ENCODE measurements at places on chromosomes 1 and 21. TPM values are rescaled to one million over a fixed set of nuclear protein-coding genes. Genes with fewer than 3 reads are reported as not detected.

DNA sequence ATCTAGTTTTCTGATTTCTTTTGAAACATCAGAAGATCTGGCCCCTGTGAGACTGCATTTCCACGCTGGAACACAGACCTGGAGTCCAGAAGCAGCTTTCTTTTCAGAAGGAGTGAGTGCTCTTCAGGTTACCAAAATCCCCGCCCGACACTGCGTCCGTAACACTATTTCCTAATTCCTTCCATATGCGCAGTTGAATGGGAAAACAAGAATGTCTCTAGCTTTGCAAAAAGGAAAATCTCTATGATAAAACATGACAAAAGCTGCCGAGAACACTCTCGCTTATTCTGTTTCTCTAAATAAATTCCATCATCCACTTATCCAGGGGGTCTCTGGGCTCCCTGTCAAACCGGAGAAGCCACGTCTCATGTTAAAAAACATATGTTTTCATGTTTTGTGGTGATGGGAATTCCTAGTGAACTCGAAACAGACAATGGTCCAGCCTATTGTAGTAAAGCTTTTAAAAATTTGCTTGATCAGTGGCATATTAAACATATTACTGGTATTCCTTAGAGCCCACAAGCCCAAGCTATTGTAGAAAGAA, 67.7 kb downstream of the PLD5 start:
- no peak for DNase-seq

DNA sequence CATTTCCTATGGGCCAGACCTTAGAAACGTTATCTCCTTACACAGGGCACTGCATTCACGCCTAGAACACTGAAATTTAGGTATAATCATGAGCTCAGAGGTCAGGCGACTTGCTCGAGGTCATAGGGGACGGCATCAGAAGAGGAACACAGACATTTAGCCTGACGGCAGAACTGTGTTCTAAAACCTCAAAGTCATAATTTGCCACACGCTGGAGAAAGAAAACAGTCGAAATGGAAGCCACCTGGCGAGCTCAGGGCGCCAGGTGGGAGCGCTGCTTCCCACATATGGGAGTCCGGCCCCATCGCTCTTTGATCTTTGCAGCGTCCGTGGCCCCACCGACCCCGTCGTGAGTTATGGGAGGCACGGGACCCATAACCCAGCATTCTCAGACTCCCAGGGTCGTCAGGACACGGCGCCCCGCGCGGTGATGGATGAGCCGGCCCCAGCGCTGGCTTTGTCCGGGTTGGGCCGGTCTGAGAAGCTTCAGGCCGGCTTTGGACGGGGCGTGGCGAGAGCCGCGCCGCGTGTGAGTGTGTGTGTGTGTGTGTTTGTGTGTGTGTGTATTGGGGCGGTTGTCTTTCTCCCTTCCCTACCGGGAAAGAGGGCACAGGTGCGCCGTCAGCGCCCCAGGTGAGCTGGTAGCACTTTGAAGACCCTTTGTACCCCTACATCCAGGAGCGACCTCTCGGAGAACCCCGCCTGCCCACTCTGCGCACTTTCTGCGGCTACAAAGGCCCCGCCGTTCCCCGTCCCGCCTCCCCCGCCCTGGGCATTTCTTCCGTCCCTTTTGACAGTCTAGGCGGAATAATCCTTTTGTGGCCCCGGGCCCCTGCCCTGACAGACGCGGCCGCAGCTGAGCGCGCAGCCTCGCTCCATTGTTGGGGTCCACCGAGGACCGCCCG, 861 bp upstream of the DRAXIN start:
- DNase-seq = no peak

GRCh38 chr1:21385022-21385421, 54.9 kb upstream of the NBPF3 start:
- DNase-seq = no peak

- DNase-seq = no peak
Observed at GRCh38 chr1:91600431-91601337, 100.0 kb downstream of the CDC7 start.

RASSF5 gene
- 37.6 TPM for total RNA-seq

- DNase-seq = no peak
Observed at GRCh38 chr1:111227851-111228747, 586 bp downstream of the CHI3L2 start.

DNA sequence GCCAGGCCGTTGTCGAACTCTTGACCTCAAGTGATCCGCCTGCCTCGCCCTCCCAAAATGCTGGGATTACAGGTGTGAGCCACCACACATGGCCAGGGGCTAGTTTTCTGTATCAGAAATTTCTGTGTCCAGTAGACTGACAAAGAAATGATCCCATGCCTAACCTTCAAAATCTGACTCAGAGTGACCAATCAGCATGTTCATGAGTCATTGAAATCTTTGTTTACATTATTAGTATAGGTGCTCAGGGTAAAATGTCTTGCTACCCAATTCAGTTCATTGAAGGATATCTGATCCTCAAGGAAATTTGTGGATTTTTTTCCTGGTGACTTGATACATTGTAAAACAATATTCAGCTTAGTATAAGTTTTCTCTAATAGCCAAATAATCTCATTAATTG, 11.0 kb upstream of the LDLRAD2 start:
- DNase-seq = no peak

GRCh38 chr1:172540635-172541034, 7.7 kb downstream of the SUCO start:
- DNase-seq = no peak

- DNase-seq = no peak
Observed at GRCh38 chr1:243980471-243980870, 70.6 kb upstream of the ZBTB18 start.

PIGC gene
- 21.0 TPM for total RNA-seq

CFHR3 gene
- 0.23 TPM for total RNA-seq

GRCh38 chr1:222787729-222788128, 27.1 kb upstream of the DISP1 start:
- no peak for DNase-seq

GRCh38 chr1:21931171-21932093, 5.7 kb downstream of the HSPG2 start:
- DNase-seq = peak; percentile 89

DNA sequence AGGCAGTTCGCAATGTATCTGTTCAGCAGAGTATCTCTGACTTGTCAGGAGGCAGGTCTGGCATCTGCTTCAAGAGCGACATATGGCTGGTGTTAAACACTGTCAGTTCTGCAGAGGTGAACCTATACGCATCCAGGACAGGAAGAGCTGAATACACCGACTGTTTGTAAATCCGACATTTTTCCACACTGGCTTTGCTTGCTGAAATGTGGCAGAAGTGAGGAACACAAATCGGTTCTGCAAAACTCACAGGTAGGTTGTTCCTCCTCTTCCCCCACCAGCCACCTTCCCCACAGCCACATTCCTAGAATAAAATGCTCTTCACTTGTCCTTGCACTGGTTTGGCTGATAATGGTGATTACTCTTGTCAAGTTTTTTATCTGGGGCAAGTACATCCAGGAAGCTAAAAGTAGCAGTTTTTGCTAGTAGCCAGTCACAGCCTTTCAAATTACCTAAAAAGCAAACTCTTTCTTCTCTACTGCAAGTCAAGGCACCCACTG, 289.2 kb downstream of the GRIK1 start:
- DNase-seq = no peak

DNA sequence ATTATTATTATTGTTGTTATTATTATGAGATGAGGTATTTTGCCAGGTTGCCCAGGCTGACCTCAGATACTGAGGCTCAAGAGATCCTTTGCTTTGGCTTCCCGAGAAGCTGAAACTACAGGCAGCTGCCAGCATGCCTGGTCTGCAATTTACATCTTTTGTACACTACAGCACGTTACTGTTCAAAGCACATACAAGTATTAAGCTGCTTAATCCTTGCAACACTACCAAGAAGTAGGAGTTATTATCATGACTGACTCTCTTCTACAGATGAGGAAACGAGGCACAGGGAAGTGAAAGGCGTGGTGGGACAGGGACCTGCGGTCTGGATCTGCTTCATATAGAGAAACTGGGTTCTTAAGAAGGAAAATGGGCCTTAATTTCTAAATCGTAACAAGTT, 11.6 kb downstream of the ERG start:
- DNase-seq = no peak

- DNase-seq = no peak
Observed at GRCh38 chr1:170666541-170667254, 2.8 kb downstream of the PRRX1 start.

- no peak for DNase-seq
Observed at GRCh38 chr1:171420810-171421209, 64.5 kb upstream of the PRRC2C start.

DNA sequence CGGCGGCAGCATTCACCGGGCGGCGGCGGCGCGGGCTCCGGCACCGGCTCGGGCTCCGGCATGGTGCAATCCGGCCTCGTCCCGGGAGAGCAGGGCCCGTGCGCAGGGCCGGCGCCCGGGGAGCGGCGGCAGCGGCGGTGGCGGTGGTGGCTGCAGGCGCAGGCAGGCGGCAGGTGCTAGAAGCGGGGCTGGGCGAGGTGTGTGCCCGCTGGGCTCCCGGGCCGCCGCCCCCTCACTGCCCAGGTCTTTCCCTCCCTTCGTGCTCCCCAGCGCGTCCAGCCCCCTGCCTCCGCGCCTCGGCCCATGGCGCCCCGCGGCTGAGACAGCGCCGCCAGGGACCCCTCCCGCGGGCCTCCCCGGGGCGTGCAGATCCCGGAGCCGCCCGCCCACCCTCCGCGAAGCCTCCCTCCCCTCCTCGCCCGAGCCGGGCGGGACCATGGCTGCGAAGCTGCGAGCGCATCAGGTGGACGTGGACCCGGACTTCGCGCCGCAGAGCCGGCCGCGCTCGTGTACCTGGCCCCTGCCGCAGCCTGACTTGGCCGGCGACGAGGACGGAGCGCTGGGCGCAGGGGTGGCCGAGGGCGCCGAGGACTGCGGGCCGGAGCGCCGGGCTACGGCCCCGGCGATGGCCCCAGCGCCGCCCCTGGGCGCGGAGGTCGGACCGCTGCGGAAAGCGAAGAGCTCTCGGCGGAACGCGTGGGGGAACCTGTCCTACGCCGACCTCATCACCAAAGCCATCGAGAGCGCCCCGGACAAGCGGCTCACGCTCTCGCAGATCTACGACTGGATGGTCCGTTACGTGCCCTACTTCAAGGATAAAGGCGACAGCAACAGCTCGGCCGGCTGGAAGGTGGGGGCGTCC, 492 bp downstream of the FOXO6 start:
- DNase-seq = peak; percentile 72

GRCh38 chr1:167455786-167456446, 62.4 kb downstream of the CD247 start:
- no peak for DNase-seq

CRYAA gene
- total RNA-seq = not detected

DNA sequence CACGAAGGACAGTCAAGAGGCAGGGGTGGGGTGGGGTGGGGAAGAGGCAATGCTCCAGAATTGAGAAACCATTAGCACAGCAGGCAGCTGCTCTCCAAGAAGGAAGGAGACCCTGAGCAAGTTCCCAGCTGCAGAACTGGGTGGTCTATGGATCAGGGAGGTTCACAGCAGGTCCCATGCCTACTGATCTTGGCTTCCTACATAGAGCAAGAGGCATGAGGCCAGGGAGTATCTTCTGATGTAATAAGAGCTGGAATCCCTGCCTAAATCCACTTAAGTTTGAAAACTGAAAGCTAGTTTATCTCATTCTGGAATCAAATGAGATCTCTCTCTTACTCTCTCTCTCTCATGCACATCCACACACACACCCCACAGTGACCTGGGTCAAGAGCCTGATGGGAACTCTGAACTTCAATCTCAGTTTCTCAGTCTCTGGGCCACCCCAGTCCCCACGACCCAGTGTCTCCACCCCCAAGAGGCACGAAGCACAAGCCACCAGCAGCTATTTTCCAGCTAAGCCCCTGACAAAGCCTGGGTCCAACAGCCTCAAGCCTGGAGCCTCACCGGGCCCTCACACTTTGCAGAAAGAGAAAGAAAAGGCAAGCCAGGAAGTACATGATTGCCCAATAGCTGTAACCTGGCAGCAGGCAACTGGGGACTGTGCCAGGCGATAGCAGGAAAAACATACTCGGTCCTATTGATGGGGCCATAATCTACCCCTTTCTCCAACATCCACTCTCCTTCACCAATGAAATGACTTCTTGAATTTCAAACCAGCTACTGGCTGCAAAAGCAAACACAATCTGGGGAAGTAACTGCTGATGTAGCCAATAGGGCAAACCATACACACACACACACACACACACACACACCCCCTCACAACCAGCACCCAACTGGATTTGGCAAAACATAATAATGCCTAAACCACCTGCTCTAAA, 2.2 kb downstream of the NUAK2 start:
- DNase-seq = peak; percentile 83

DNA sequence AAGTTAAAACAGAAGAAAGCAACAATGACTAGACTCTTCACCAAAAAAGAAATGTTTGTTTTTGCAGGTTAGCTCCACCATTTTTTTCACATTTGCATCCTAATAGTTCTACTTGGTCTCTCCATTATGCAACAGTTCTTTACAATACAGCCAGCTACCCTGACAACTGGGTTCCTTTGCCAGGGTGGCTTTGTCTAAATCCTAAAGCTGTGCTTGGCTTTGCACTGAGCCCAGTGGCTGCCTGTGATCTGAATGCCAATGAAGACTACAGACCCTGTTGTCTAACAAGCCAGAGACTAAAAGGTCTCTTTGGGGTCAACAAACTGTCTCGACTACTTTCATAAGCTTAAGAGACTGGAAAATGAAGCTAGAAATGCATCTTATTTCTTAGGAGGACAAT, 112.0 kb downstream of the AKT3 start:
- no peak for DNase-seq

SYPL2 gene
- total RNA-seq = 3.1 TPM

DNA sequence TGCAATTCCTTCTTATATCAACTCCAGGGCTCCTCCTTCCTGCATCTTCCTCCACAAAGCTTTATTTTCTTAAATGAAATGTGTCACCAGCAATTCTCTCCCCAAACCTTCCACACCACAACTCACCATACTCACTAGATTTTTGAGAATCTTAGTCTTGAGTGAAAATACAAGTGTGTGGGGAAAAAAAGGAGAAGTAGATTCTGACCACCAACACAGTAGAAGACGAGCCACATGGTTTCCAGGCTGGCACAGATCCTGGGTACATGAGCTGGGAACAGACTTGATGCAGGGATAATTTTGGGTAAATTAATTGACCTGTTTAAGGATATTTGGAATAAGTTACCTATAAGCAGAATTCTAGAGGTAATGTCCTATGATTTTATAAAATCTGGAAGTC, 72.8 kb upstream of the KCNJ15 start:
- DNase-seq = no peak

LYSMD1 gene
- 6.2 TPM for total RNA-seq

DNA sequence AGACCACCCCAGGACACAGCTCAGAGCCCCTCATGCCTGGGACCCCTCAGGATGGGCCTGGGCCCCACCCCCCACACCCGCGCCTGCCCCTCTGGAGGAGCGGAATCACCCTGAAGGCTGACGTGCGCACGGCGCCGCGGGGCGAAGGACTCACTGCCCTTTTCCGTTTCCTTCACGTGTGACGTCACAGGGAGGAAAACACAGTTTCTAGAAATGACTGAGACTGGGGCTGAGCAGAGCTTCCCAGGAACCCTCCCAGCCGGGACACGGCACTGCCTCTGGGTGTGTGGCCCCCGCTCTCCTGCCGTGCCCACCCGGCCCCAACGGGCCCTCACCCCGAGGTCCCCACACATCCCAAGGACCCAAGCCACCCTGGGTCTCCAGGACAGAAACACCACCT, 5.4 kb upstream of the TNFRSF4 start:
- DNase-seq = no peak

FLG2 gene
- not detected for total RNA-seq

TTC34 gene
- 1.3 TPM for total RNA-seq

- no peak for DNase-seq
Observed at GRCh38 chr1:57686306-57686705, 262.4 kb upstream of the DAB1 start.

GRCh38 chr1:21541835-21542234, 32.6 kb downstream of the ALPL start:
- no peak for DNase-seq

- no peak for DNase-seq
Observed at GRCh38 chr1:74247881-74248528, 12.8 kb downstream of the TNNI3K start.

Measured in upper lobe of right lung (tissue), 1 donor.